Breast epithelium (tissue), 4 donors: ENCODE measurements at places on chromosomes 3 and 15. TPM values are rescaled to one million over a fixed set of nuclear protein-coding genes. Genes with fewer than 3 reads are reported as not detected.
A peak's percentile ranks its signal among the peaks of the same experiment; 100 is the strongest.

Gene ROBO2
- total RNA-seq, result 1.4 TPM

Gene AHSG
- not detected for total RNA-seq

Gene RASGRF1
- total RNA-seq, result not detected

Gene DUOX2
- total RNA-seq, result 0.98 TPM

Gene RARRES1
- 568 TPM for total RNA-seq

GRCh38 chr15:68582236-68582635 is 3.4 kb downstream of the CORO2B start:
- no peak overlapping the region for H3K4me3 ChIP-seq
- no peaks in the 10 kb centered on the region for H3K27me3 ChIP-seq
- peak overlapping the region; percentile 78 for H3K27ac ChIP-seq
- DNase-seq, result no peak

DNA sequence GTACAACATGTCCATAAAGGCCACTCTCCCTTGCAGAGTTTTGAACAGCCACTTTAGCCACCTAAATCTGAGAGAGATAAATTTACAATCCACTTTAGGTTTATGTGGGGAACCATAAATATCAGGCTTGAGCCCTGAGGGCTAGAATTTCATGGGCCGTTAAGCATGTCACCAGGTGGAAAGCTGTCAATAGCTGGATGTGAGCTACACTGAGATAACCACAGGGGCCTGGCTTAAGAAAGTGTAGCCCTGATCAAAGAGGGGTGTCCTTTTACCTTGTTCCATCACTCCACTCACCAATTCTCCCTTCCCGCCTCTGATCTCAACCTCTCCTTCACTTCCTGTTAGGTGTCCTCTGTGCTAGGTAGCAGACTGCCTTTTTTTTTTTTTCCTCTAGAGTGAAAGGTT is 172.8 kb upstream of the ICE2 start:
- no peak for DNase-seq
- no peak overlapping the region for H3K27ac ChIP-seq
- no peaks in the 10 kb centered on the region for H3K27me3 ChIP-seq
- no peak overlapping the region for H3K4me3 ChIP-seq

DNA sequence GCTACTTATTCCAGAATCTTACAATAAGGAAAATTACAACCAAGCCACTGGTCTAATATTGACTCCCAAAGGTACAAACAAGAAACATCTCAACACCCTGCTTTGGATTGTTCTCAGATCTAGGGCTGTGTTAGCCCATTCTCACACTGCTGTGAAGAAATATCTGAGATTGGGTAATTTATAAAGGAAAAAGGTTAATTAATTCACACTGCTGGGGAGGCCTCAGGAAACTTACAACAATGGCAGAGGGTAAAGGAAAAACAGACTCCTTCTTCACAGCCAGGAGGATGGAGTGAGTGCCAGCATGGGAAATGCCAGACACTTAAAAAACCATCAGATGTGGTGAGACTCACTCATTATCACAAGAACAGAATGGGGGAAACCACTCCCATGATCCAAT is 208.3 kb downstream of the ULK4 start:
- DNase-seq, result no peak
- H3K4me3 ChIP-seq, result no peak overlapping the region
- no peaks in the 10 kb centered on the region for H3K4me1 ChIP-seq
- no peaks in the 10 kb centered on the region for H3K27me3 ChIP-seq
- no peak overlapping the region for H3K27ac ChIP-seq

DNA sequence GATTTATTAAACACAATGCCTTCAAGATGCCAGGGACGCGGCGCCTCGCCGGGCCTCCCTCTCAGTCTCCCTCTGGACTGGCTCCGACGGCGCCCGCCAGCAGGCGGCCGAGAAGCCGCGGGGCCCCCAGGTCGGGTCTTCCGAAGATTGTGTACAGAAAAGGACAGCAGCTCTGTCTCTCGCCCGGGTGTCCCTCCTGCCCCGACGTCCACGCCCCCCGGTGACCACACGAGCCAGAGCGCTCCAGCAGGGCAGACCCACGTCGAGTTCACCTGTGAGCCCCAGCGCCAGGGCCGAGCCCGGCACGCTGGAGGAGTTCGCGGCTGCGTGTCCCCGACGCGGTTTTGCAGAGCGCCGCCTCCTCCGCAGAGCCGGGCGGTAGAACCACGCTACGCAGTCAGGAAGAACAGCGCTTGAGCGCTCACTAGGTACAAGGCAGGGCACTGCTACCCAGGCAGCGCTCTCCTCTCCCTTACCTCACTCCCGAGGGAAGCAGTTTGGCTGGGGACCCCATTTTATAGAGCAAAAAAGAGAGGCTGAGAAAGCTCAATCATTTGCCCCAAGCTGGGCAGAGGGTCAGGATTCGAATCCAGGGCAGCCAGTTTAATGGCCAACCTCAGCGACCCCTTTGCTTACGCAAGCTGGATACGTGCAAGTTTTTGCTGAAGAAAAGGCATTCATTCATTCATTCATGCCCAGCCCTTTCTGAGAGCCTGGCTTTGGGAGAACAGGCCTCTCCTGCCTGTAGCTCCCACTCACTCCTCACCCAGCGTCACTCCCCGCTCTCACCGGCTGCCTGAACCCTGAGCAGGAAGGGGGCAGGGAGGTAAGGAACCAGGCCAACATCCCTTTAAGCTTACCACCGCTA is 3.0 kb upstream of the TLE3 start:
- H3K27ac ChIP-seq, result peak overlapping the region; percentile 46
- DNase-seq, result no peak
- peak overlapping the region; percentile 66 for H3K4me3 ChIP-seq
- peaks cover 8% of the 10 kb centered on the region for H3K4me1 ChIP-seq
- H3K36me3 ChIP-seq, result no peaks in the 10 kb centered on the region

DNA sequence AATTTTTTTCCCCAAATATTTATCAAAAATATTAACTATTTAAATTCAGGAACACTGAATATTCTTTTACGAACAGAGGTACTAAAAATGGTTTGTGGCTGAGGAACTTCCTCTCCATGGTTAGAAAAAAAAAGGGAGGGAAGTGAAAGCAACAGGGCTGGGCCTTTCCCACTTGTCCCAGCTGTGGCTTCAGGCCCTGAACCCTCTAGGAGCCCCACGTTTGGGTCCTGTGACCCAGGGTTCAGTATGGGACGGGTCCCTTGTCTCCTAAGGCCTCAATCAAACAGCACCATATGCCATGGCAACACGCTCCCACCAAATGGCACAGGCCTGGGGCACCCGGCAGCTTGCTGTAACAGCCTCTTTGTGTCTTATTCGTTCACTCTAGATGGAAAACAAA is 32.4 kb downstream of the POC1A start:
- H3K4me1 ChIP-seq, result no peaks in the 10 kb centered on the region
- peak overlapping the region; percentile 21 for H3K27ac ChIP-seq
- no peak overlapping the region for H3K4me3 ChIP-seq
- no peaks in the 10 kb centered on the region for H3K36me3 ChIP-seq

DNA sequence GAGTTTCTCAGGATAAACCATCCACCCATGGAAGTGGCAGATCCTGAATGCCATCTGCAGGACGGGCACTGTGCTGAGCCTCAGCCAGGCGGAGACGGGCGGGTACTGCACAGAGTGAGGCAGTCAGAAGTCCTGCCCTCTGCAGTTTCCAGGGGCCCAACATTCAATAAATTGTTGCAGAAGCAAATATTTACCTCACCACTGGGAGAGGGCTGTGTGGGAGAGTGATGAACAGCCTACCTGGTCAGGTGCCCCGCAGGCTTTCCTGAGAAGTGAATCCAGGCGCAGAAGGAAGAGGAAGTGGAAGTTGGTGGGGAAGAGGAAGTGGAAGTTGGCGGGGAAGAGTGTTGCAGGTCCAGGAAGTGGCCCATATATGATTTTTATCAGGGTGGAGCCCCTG is 100.8 kb downstream of the SLCO3A1 start:
- H3K4me3 ChIP-seq, result no peak overlapping the region
- no peak for DNase-seq
- no peaks in the 10 kb centered on the region for H3K27me3 ChIP-seq
- H3K27ac ChIP-seq, result no peak overlapping the region
- no peaks in the 10 kb centered on the region for H3K4me1 ChIP-seq
- H3K36me3 ChIP-seq, result no peaks in the 10 kb centered on the region

DNA sequence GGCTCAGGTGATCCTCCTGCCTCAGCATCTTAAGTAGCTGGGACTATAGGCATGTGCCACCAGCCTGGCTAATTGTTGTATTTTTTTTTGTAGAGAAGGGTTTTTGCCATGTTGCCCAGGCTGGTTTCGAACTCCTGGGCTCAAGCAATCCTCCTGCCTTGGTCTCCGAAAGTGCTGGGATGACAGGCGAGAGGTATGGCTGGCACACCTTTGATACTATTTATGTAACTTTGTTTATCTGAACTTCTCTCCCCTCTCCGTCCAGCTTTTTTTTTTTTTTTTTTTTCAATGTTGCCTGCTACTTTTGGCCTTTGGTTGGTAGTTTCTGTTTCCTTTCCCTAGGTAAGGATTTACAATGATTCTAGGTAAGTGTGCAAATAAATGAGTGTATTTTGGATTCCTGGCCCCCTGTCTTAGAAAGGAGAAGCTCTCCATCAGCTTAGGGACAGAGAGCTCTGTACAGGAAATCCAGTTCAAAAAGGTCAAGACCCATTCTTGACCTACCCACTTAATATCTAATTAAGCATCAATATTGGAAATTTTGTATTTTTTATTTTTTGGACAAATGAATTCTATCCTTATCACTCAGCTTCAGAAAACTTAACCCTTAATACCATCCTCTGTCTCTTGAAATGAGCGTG is 6.8 kb downstream of the ARL6IP5 start:
- peak overlapping the region; percentile 83 for H3K27ac ChIP-seq
- H3K4me1 ChIP-seq, result peaks cover 74% of the 10 kb centered on the region
- no peaks in the 10 kb centered on the region for H3K36me3 ChIP-seq
- no peaks in the 10 kb centered on the region for H3K27me3 ChIP-seq

- peak overlapping the region; percentile 81 for H3K27ac ChIP-seq
- H3K27me3 ChIP-seq, result no peaks in the 10 kb centered on the region
- peak; percentile 64 for DNase-seq
- H3K4me3 ChIP-seq, result peak overlapping the region; percentile 73
- no peaks in the 10 kb centered on the region for H3K4me1 ChIP-seq
- no peaks in the 10 kb centered on the region for H3K36me3 ChIP-seq
Measured at GRCh38 chr15:71115567-71116351, 488 bp downstream of the THSD4 start.

GRCh38 chr15:31024330-31024729 is 32.9 kb upstream of the MTMR10 start:
- no peak overlapping the region for H3K4me3 ChIP-seq
- no peak overlapping the region for H3K27ac ChIP-seq
- DNase-seq, result no peak
- no peaks in the 10 kb centered on the region for H3K27me3 ChIP-seq
- H3K36me3 ChIP-seq, result no peaks in the 10 kb centered on the region

DNA sequence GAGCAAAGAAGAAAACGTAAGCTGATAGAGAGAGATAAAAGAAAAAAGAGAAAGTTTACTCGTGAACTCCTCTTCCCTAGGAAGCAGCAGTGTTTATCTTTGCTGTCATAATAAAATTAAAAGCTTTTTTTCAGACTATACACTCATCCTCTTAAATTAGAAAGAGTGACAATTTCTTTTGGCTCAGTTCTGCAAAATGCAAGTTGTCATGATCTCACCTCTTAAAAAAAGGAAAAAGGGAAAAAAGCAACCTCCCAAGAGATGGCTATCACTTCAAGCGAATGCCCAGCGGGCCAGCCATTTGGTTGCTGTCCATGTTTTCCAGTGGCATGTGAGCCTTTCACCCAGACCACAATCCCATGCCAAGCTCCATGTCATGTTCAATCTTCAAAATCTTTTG is 7.0 kb upstream of the THBS1 start:
- H3K27me3 ChIP-seq, result no peaks in the 10 kb centered on the region
- no peak overlapping the region for H3K27ac ChIP-seq
- DNase-seq, result no peak
- no peaks in the 10 kb centered on the region for H3K36me3 ChIP-seq

DNA sequence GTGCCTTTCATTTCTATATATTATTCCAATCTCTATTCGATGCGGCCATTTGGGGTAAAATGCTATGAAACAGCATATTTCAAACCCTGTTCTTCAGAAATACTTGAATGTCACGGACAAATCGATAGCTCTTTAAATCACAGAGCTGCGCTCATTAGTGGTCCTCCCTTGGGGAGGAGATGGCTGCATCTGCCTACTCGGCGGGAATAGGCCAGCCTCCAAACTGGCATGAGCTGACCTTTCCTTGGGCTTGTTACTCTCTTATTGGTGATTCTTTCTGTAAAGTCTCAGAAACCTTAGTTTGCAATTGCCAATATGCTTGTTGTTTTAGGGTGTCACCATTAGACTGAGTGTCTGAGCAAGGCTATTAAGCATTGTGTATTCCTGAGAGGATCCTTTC is 120.9 kb downstream of the BDH1 start:
- DNase-seq, result no peak
- H3K4me3 ChIP-seq, result no peak overlapping the region
- no peaks in the 10 kb centered on the region for H3K36me3 ChIP-seq
- no peak overlapping the region for H3K27ac ChIP-seq
- H3K27me3 ChIP-seq, result no peaks in the 10 kb centered on the region
- H3K4me1 ChIP-seq, result no peaks in the 10 kb centered on the region

- no peaks in the 10 kb centered on the region for H3K36me3 ChIP-seq
- no peak for DNase-seq
- H3K27ac ChIP-seq, result no peak overlapping the region
- no peaks in the 10 kb centered on the region for H3K4me1 ChIP-seq
- no peaks in the 10 kb centered on the region for H3K27me3 ChIP-seq
Measured at GRCh38 chr15:97598353-97598798, 362.1 kb upstream of the ARRDC4 start.

DNA sequence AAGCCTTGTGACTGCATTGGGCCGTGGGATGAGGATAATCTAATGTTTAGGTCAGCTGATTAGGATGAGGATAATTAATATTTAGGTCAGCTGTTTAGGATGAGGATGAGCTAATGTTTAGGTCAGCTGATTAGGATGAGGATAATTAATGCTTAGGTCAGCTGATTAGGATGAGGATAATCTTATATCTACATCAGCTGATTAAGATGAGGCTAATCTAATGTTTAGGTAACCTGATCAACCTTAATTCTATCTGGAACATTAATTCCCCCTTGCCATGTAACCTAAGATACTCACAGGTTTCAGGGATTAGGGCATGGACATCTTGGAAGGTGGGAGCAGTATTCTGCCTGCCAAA is 362.8 kb downstream of the ULK4 start:
- no peak overlapping the region for H3K27ac ChIP-seq
- no peak overlapping the region for H3K4me3 ChIP-seq
- no peak for DNase-seq
- H3K27me3 ChIP-seq, result no peaks in the 10 kb centered on the region
- H3K4me1 ChIP-seq, result no peaks in the 10 kb centered on the region

- H3K36me3 ChIP-seq, result no peaks in the 10 kb centered on the region
- DNase-seq, result no peak
- H3K27me3 ChIP-seq, result no peaks in the 10 kb centered on the region
- H3K4me1 ChIP-seq, result no peaks in the 10 kb centered on the region
Measured at GRCh38 chr15:98397419-98397818, 250.9 kb upstream of the IGF1R start.

- no peaks in the 10 kb centered on the region for H3K36me3 ChIP-seq
- H3K4me1 ChIP-seq, result no peaks in the 10 kb centered on the region
- no peak for DNase-seq
- H3K27ac ChIP-seq, result peak overlapping the region; percentile 11
Measured at GRCh38 chr15:96053781-96054428, 276.6 kb upstream of the NR2F2 start.
